SJCRH30 (cell line): ENCODE measurements at places on chromosomes 3 and 15. TPM values are rescaled to one million over a fixed set of nuclear protein-coding genes. Genes with fewer than 3 reads are reported as not detected.

XCR1 gene
- total RNA-seq, result not detected in 2 replicates

- H3K4me3 ChIP-seq, result no peak overlapping the region
- no peaks in the 10 kb centered on the region for H3K4me1 ChIP-seq
- no peaks in the 10 kb centered on the region for H3K27me3 ChIP-seq
Observed at GRCh38 chr15:28075573-28075972, 23.5 kb downstream of the OCA2 start.

SYNM gene
- total RNA-seq, result 22.8 and 23.7 TPM in 2 replicates

- H3K27me3 ChIP-seq, result no peaks in the 10 kb centered on the region
- DNase-seq, result no peak
- H3K4me3 ChIP-seq, result no peak overlapping the region
- no peak overlapping the region for H3K27ac ChIP-seq
- peaks cover 77% of the 10 kb centered on the region for H3K36me3 ChIP-seq
Observed at GRCh38 chr3:127618891-127619290, 10.1 kb upstream of the PODXL2 start.
